ENCODE measurements at places on chromosomes 6 and 20.
A peak's percentile ranks its signal among the peaks of the same experiment; 100 is the strongest.

DNA sequence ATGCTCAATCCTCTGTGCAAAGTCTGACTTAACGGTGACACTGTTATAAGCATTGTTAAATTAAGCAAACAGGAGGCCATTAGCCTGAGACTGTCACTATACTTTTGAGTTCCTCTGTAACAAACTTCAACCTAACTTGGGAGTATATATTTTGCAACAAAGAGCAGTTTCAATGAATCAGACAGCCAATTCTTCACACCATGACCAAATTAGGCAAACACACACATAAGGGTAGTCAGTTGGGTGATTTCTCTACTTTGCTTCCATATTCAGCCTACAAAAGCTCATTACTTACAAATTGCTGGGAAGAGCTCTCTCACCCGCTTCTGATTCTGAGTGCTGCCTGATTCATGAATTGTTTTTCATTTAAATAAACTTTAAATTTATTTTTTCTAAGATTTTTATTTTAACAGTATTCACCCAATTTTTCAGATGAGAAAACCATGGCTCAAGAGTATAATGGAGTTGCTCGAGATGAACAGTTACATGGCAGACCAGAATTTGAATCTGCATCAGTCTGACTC, 60.5 kb downstream of the HACE1 start:
- no peak for DNase-seq

GRCh38 chr6:98672681-98673475, 161.5 kb upstream of the POU3F2 start:
- DNase-seq = no peak

- no peak for DNase-seq
These were observed 218.3 kb downstream of the HTR1B start for GRCh38 chr6:77245026-77245425.

GRCh38 chr6:20711518-20711917, 177.3 kb downstream of the CDKAL1 start:
- no peak for DNase-seq

DNA sequence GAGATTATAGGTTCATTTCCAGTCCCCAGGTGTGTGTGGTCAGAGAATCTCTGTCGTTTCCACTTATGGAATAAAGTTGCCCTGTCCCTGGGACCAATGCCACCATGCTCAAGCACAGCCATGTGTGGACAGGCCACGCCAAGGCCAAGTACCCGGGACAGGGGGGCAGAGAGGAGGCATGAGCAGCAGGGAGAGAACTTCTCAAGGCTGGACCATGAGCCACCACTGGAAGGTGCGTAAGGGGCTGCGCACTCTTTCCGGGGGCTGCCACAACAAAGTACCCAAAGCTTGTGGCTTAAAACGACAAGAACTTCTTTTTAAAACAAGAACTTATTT, 209.2 kb upstream of the KCNQ5 start:
- DNase-seq = no peak

- DNase-seq = no peak
These were observed 513.3 kb downstream of the HAO1 start for GRCh38 chr20:7426890-7427496.

DNA sequence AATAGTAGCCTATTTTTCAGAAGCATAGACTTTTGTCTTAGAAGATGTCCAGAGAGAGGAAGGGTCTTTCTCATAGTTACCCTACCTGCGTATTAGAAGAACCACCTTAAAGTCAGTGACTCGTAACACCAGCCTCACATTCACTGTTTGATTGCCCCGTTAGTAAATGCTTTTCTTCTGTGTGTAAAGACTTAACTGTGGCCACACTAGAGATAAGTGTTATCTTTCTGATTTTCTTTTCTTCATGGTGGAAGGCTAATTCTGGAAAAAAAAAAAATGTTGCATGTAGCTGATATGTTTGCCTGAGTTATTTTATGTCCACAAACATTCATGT, 83.9 kb downstream of the SAMD3 start:
- DNase-seq = no peak

- DNase-seq = no peak
These were observed 128.4 kb upstream of the ESR1 start for GRCh38 chr6:151679081-151679480.

DNA sequence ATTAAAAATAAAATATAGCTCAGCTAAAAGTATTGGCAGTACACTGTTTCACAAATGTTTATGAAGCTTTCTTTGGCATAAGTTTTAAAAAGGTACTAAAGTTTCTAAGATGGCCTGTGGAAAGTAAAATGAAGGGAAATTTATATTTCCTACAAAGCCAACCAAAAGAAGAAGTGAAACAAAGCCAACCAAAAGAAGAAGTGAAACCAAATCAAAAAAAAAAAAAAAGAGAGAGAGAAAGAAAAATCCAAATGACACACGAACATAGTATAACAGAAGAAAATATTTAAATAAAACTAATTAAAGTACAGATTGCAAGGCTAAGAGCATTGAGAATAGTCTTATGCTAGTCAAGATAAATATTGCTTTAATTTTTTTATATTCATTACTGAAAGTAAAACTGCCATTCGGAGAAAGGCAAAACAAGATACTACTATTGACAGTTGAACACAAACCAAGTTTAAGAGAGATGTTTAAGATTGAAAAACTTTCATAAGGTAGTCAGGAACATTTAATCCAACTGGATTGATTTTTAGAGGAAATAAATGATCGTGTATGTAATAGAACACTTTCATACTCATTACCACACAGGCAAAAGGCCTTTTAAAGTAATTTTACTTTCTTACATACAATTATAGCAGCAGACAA, 12.8 kb upstream of the KHDRBS2 start:
- DNase-seq = no peak

- DNase-seq = no peak
These were observed 27.3 kb upstream of the TSPYL1 start for GRCh38 chr6:116307001-116307400.

DNA sequence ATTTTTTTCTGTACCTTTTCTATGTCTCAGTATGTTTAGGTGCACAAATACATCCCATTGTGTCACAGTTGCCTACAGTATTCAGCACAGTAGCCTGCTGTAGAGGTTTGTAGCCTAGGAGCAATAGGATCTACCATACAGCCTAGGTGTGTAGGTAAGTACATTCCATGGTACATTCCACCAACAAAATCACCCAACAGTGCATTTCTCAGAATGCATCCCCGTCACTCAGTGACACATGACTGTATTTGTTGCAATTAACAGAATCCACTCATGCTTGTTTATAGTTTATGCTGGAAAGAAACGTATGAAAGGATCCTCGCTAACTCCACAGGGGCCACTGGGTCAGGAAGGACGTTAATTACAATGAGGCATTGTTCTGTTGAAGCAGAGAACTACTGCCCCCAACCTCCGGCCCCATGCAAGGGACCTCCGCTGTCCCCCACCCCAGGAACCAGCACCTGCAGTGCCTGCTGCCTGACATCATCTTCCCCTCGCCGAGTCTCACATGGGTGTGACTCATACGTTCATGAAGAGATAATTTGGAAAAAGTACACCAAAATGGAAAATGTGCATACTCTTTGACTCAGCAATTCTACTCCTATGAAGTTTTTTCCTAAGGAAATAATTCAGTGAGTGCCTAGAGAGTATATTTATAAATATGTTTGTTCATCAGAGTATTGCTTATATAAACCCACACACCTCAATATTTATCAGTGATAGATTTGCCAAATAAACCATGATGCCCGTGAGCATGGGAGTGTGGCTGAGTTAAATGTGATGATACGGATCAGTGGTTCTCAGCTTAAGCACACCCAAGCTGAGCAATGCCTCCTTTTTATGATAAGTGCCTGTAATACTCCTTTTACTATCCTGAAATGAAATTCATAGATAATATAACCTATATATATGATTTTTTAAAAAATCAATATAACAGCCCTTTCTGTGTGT, 156.4 kb upstream of the ECI2 start:
- DNase-seq = no peak

GRCh38 chr20:49310705-49311104, 32.8 kb upstream of the ZNFX1 start:
- DNase-seq = peak; percentile 59

GRCh38 chr6:157535340-157536222, 154.6 kb downstream of the ZDHHC14 start:
- peak; percentile 39 for DNase-seq

GRCh38 chr6:149221774-149222070, 95.8 kb upstream of the TAB2 start:
- no peak for DNase-seq

GRCh38 chr6:55758156-55758937, 117.0 kb downstream of the BMP5 start:
- peak; percentile 79 for DNase-seq

- no peak for DNase-seq
These were observed 172.8 kb downstream of the BACH2 start for GRCh38 chr6:90123831-90124230.

DNA sequence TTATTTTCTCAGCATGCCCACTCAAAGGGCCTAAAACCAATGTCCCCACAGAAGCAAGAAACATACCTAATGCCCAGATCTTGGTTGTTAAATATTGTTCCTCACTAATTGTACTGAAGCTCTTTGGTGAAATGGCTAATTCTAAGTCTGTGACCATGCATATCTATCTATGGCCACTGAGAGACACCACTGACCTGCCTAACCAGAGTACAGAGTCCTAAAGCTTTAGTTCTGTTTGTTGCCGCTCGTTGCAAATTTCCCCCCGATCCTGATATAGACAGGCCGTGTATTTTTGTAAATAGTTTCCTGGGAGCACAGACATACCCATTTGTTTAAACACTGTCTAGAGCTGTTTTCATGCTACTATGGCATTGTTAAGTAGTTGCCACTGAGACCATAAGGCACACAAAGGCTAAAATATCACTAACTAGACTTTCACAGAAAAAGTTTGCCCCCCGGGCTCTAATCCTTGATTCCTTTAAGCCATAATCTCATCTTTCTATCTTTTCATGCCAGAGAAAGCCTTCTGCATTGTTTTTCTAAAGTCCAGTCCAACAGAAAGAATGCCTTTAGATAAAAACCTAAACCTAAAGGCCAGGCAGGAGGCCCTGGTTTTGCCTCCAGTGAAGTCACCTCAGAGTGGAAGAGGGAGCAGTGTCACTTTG, 48.7 kb downstream of the DNAAF9 start:
- DNase-seq = no peak

GRCh38 chr20:38275815-38276550, 15.4 kb upstream of the KIAA1755 start:
- DNase-seq = peak; percentile 55

- peak; percentile 93 for DNase-seq
These were observed at the start of gene DHX16 for GRCh38 chr6:30672445-30673253. Gene DHX16, minus strand, starts transcription at chr6:30673006. Its CDS starts 165 bp downstream, at chr6:30672841.

All from epithelial cell of prostate (primary cell).